Kidney (tissue), 22 donors: ENCODE measurements at places on chromosomes 7 and 10.

DNA sequence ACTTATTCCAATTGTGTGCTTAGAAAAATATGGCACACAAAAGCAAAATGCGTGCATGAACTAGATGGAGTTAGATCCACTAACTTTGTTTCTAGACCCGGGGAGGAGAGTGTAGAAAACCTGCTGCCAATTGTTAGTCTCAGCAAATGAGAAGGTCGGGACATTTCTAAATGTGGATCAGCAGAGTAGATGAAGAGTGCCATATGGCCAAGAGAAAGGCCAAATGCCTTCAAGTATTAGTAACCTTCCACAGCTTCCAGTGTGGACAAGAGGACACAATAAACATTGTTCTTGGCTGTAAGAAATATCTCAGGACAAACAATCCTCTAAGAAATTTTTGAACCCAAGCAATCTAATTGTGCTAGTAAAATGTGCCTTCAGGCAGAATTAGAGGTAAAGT is 690.3 kb downstream of the REEP3 start:
- no peak for DNase-seq

GRCh38 chr10:5595994-5596471 is 70.4 kb downstream of the ASB13 start:
- peak; percentile 78 for DNase-seq

DNA sequence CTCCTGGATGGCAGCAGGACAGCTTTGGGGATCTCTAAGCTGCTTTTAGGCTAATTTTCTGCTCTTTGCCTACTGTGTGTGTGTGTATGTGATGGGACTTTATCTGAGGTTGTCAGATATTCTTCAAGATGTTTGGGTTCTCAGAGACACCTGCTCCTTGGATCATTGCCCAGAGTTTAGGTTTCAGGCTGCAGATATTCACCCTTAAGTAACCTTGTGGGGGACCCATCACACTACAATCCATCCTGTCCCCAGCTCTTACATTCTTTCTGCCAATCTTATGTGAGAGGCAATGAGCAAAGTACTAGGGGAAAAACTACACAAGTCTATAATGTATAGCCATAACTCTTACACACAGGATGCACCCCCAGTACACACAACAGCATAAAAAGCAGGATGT is 263.0 kb upstream of the ZWINT start:
- DNase-seq = no peak

- DNase-seq = no peak
These were observed 26.1 kb downstream of the PRLHR start for GRCh38 chr10:118569241-118569881.

DNA sequence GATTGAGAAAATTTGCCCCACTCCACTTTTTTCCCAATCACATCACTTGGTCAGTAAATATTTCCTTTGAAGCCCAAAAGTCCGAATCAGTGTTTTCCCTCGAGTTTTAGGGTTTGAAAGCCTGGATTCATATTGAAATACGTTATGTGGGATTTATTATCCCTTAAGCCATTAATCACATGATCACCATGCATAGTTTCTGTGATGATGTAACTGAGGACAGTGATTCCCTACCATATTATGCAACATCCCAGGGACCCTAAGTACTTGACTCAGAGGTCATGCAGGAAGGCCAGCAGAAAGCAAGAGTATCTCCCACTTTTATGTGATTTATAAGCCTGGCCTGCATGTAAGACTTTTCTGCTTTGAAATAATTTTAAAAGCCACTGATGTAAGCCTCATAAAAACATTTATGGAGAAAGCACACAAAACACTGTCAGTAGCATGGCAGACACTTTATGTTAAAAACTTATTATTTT is 630.6 kb upstream of the ZWINT start:
- DNase-seq = no peak

- no peak for DNase-seq
These were observed 141.7 kb downstream of the NRCAM start for GRCh38 chr7:108314551-108314950.

- no peak for DNase-seq
These were observed 199.9 kb upstream of the GRB10 start for GRCh38 chr7:50982626-50983025.
